Activated CD4-positive, alpha-beta T cell treated with anti-CD3 and anti-CD28 coated beads for 1 hour (primary cell): ENCODE measurements at places on chromosomes 2 and 18.

DNA sequence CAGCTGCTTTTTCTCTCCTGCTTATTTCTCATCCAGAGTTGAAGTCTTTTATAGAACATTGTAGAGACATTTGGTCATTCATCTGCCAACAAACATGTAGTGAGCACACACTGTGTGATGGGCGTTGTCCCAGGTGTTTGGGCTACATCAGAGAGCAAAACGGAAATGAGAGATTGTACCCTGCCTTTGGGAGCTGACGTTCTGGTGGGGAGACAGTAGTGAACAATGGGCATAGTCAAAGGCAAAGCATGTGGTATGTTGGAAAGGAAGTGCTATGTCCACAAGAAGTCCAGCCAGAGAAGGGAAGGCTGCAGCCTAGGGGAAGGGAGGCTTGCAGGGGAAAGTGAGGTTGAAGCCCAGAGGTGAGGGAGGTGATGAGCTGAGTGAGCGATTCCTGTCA lies 78.1 kb downstream of the PIEZO2 start:
- DNase-seq, result no peak

DNA sequence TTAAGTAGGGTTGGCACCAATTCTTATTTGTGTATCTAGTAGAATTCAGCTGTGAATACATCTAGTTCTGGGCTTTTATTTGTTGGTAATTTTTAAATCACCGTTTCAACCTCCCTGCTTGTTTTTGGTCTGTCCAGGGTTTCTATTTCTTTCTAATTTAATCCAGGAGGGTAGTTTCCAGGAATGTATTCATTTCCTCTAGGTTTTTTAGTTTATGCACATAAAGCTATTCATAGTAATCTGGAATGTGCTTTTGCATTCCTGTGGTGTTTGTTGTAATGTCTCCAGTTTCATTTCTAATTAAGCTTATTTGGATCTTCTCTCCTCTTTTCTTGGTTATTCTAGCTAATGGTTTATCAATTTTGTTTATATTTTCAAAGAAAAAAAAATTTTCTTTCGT lies 1361.8 kb upstream of the DDX18 start:
- DNase-seq, result no peak

- no peak for DNase-seq
Measured at GRCh38 chr18:11789716-11790510, 61.3 kb upstream of the CHMP1B start.

DNA sequence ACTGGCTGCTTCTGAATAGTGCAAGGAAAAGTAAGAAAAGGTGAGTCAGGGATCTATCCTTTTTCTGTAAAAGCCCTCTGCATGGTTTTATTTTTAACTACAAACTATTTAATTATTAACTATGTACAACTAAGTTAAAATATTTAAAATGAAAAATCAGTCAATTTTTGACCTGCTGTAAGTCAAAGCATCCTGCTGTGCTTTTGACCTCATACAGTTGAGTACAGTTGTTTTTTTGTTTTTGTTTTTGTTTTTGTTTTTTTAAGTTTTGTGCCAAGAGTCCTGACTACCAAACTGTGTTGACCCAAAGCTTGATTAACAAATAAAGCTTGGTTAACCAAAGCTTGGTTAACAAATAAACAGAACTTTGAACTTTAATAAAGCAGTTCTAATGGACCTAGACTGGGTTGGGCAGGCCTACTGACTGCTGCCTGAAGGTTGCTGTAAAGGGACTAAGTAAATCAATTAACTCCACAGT lies at the start of gene ACMSD:
TSS of gene ACMSD (plus strand) at position 474 of the 478 bp plus-strand sequence. CDS start 67 bp downstream, outside the sequence.
- DNase-seq, result no peak

DNA sequence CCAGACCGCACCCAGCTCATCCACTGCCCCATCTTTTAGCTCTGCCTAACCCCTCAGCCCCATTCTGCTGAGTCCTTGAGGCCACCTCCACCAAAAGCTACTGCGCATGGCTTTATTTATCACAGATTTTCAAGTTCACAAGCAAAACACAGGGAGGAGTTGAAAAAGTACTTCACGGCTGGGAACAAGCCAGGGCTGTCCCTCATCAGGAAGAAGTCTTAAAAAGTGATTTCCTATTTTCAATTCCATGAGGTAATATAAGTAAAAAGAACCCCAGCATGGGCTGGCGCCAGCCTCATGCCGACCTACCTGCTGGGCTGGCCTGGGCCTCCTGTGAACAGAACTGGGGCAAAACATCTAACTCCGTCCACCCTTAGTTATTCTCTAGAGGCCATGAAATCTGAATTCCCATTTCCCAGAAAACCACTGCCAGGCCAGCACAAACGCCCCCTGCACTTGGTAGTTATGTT lies 69.0 kb downstream of the POLR1A start:
- no peak for DNase-seq

GRCh38 chr18:63997606-63998005 lies 27.7 kb downstream of the SERPINB8 start:
- DNase-seq, result no peak

DNA sequence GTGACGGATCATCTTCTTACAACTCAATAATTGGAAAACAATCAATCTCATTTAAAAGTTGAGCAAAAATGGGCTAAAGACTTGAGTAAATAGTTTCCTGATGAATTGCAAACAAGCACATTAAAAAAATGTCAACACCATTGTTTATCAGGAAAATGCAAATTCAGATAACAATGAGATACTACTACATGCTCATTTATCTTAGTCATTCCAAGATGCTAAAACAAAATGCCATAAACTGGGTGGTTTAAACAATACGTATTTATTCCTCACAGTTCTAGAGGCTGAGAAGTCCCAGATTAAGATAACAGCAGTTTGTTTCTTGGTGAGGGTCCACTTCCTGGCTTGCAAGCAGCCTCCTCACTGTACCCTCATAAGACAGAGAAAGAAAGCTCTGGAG lies 359.6 kb downstream of the NR4A2 start:
- DNase-seq, result no peak

DNA sequence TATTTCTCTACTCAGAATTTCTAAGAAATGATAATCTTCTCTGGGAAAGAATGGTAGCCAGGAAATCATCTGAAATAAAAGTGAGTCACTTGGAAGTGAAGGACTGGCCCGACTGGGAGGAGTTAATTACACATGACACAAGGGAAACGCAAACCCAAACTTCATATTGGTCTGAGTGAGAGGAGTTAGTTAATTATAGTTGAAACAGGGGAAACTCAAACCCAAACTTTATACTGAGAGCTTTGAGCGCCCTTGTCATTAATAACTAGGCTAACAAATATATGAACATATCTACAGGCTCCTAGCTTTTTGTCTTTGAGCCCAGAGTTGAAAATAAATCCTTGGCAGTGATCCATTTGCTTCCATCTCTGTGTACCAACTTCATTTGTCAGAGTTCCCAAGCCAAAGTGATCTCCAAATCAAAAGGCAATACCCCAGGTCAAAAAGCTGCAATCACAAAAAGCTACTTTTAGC lies 187.8 kb upstream of the COL3A1 start:
- no peak for DNase-seq

DNA sequence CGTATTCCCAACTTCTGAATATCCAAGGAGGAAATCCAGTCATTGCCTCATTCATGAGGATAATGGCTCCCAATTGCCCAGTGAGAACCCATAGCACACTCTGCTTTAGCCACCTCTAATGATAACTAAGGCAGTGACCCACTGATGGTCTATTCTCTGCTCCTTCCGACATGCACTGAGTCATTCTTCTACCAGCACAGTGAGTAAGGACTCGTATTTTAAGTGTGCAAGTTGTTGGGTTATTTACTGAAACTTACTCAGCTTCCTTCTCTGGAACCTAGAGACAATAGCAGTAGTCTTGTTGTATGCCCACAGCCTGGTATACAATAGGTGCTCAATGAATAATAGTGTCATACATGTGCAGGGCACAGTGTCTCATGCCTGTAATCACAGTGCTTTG lies 81.1 kb upstream of the ZNF397 start:
- no peak for DNase-seq
